ENCODE measurements at places on chromosomes 4 and X. TPM values are rescaled to one million over a fixed set of nuclear protein-coding genes. Genes with fewer than 3 reads are reported as not detected.

DNA sequence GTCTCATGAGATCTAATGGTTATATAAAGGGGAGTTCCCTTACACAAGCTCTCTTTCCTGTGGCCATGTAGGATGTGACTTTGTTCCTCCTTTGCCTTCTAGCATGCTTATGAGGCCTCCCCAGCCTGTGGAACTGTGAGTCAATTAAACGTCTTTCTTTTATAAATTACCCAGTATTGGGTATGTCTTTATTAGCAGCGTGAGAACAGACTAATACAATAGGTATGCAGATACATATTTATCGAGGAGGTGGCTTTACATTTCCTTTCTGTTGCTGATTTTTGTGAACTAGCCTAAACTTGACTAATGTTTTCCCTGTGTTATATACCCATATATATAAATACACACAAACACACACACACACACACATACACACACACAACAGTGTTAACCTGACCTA lies 80.2 kb downstream of the VCX2 start:
- DNase-seq, result no peak

DNA sequence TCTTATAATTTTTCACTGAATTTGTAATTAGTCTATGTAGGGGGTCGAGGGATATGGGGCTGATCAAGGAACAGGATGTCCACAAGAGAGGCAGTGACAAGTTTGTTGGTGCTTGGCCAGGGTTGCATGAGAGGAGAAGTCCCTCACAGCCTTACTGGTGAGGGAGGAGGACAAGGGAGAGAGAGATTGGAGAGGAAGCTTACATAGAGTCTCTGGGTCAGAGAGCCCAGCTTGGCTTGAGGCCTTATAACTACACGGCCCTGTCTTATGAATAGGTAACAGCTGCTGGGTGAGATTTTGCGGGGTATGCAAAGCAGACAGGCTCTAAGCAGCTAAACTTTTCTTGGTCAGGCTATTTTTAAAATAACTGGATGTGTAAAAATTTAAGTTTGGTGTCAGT lies 37.9 kb upstream of the OTUD4 start:
- DNase-seq, result no peak

DNA sequence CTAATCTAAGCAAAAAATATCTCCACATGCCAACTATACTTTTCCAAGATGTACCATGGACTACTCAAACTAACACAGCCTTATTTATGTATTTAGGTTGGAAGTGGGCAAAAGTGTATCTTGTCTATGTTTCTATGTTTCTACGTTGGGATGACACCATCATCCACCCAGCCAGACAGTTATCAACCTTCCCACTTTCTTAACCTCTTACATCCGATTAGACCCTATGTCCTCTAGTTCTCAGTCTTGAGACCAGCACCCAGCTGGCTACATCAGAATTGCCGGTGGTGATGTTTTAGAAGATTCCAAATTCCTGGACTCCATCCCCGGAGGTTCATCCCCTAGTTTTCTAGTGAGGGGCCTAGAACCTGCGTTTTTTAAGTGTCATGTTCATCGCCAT lies 1.0 kb upstream of the AASDH start:
- DNase-seq, result no peak

DNA sequence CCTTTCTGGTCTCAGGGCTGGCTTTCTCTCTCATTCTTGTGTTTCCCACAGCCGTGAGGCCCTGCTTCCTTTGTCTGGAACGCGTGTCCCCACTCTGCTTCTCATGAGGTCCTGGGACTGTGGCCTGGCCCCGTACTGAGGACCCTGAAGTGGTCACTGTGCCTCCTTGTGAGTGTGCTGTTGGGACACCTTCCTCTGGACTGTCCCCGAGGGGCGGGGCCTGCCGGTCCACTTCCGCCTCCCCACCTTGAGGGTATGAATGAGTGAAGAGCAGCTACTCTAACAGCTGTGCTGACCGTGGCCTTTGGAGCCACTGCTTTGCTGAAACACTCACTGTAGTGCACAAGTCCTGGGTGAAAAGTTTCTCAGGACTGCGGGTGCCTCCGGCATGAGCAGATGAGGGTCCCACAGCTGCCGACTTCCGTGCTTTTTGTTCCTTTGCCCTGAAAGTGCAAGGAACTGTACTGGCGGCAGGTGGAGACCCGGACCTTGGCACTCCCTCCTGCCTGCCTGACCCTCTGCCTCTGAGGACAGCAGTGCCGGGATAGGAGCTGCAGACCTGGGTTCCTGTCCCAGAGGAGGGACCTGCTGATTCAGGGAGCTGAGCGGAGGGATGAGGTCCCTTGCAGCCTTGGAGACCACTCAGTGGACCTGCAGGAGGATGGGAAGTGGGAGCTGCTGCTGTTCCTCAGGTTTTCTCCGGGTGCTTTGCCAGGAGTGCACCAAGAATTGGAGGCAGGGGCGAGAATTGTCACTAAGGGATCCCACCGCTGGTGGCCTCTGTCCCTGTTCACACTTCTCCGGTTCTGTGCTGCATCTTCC lies 38.0 kb downstream of the HTT-AS start:
- no peak for DNase-seq

- DNase-seq, result no peak
Measured at GRCh38 chr4:140047017-140047640, 106.9 kb downstream of the MAML3 start.

GRCh38 chr4:111662496-111662895 lies 482.8 kb upstream of the FAM241A start:
- no peak for DNase-seq

DNA sequence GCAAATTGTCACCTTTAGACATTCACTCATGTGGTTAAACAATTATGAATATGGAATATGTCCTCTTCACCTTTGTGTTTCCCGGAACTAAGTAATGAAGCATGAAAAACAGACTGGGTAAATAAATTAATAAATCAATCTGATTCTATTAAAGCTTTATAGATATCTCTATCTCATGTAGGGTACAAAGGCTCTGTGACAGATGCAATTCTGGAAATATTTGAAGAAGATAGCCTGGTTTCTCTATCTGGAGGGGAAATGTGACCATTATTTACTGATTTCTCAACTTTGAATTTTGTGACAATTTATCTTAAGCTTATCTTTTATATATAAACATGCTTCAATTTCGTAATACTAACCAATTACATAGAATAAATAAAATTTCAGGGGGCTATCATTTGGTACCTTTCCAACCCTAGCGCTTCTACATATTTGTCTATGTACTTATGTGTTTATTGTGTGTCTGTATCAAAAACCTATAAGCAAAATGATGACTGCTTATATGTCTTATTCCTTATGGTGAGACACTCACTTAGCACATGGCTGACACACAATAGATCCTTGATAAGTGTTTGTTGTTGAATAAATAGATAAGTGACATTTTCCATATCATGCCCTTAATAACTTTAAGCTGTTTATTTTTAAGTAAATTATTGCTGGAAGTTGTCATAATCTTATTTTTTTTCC lies 9.9 kb downstream of the CTSO start:
- DNase-seq, result no peak

DNA sequence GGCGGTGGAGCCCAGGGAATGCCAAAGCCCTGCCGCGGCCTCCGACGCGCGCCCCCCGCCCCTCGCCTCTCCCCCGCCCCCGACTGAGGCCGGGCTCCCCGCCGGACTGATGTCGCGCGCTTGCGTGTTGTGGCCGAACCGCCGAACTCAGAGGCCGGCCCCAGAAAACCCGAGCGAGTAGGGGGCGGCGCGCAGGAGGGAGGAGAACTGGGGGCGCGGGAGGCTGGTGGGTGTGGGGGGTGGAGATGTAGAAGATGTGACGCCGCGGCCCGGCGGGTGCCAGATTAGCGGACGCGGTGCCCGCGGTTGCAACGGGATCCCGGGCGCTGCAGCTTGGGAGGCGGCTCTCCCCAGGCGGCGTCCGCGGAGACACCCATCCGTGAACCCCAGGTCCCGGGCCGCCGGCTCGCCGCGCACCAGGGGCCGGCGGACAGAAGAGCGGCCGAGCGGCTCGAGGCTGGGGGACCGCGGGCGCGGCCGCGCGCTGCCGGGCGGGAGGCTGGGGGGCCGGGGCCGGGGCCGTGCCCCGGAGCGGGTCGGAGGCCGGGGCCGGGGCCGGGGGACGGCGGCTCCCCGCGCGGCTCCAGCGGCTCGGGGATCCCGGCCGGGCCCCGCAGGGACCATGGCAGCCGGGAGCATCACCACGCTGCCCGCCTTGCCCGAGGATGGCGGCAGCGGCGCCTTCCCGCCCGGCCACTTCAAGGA lies at the start of gene FGF2:
TSS of gene FGF2 (plus strand) at position 279 of the 705 bp plus-strand sequence. CDS start at position 623, 344 bp downstream.
- peak; percentile 38 for DNase-seq

DNA sequence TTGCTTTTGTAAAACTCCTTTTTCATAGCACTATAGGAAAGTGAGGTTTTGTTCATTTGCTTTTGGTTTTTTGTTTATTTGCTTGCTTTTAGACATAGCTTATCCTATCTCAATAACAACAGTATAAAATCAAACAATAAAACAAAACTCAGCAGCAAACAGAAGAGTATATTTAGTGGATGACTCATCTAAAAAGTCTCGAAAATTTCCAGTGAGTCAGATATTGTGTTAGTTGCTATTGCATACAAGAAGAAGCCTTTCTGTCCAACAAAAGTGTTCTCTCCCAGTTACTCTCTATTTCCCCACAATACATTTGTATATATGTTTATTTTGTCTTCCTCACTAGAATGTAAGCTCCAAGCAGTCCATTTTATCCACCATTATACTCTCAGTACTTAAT lies 36.0 kb upstream of the NPNT start:
- DNase-seq, result no peak

DNA sequence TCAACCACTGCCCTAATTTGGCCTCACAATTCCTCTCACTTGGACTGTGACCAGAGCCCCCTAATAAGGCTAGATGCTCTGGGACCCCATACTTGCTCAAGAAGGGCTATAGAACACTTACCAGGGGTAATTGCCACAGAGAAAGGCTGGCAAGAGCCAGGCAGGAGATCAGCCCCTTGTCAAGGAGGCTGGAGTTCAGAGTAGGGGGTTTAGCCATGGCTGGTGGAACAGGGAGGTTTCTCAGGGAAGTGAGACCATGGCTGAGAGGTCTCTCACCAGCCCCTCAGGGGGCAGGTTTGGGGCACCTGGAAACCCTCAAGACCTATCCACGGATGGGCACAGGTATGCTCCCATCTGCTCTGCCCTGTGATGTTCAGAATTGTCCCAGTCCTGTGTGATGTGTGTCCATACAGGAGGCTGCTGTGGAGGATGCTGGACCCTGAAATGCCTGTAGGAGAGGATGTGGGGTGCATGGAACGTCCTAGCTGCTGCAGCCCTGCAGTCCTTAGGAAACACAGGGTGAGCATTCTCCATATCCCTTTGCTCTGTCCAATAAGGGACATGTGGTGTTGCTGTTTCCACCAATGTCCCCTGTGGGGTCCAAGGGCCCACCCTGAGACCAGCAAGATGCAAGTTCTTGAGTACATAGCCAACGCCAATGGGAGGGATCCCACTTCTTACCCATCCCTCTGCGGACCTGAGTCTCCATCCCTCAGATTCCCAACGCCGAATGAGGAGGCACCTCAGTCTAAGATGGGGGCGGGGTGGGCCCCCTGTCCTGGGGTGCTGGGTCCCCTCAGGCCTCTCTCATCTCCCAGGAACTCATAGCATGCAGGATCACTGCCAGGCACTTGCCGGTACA lies 16.4 kb upstream of the HSFX1 start:
- DNase-seq, result no peak

DNA sequence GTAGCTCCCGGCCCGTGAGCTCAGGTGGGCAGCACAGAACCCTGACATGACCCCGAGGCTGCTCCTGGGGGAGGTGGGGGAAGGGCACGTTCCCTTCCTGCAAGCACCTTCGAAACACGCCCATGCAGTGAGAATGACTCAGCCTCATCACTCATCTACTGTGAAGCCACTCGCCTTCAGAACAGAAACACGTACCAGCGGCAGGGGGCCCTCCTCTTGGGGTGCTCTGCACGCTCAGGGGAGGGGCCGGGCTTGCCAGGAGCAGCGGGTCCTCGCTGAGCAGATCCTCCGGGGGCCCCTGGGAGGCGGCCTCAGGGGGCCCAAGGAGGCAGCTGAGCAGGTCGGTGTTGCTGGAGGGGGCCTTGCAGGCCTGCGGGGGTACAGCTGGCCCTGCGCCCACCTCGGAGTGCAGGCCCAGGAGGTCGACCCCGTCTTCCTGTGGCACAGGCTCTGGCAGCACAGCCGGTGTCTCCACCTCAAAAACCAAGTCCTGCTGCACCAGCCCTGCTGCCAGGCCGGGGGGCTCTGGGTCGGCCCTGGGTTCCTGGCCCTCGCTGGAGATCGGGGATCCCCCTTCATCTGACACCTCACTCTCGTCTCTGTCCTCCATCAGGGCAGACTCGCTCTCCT lies 40.9 kb upstream of the CPLX1 start:
- DNase-seq, result peak; percentile 48

GRCh38 chrX:17601441-17602200 lies 135.7 kb upstream of the SCML1 start:
- DNase-seq, result no peak

- no peak for DNase-seq
Measured at GRCh38 chr4:128521156-128521555, 233.5 kb upstream of the PGRMC2 start.

GRCh38 chr4:125169192-125169591 lies 145.6 kb upstream of the FAT4 start:
- DNase-seq, result no peak

- no peak for DNase-seq
Measured at GRCh38 chr4:17889692-17890091, 78.9 kb downstream of the NCAPG start.

- no peak for DNase-seq
Measured at GRCh38 chrX:104195489-104196084, 29.3 kb downstream of the FAM199X start.

GRCh38 chr4:149056615-149057014 lies 614.4 kb upstream of the NR3C2 start:
- no peak for DNase-seq

DNA sequence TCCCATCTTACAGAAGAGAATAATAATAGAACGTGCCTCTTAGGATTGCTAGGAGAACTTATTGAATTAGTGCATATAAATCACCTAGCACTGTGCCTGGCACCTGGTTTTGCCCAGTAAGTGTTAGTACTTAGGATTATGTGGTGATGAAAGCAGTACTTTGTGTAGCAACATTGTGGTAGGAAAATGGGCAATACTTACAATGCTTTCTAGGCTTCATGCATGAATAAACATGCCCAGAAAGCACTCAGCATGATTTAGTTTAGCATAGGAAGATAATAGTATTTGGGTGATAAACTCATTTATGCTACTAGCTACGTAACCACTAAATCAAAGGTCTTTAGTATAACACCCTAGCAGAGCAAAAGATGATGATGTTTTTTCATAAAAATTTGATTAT lies 105.6 kb downstream of the NEUROG2 start:
- no peak for DNase-seq

- DNase-seq, result no peak
Measured at GRCh38 chr4:155403886-155404285, 27.1 kb upstream of the MAP9 start.

TMEM187 gene
- 9.1 TPM for total RNA-seq

GPR82 gene
- total RNA-seq, result 0.19 TPM

MAGEA2B gene
- not detected for total RNA-seq

MSANTD1 gene
- total RNA-seq, result 0.39 TPM

NDST4 gene
- not detected for total RNA-seq

H2BW2 gene
- total RNA-seq, result not detected

CSAG1 gene
- total RNA-seq, result not detected

DGAT2L6 gene
- not detected for total RNA-seq

ADH1B gene
- total RNA-seq, result not detected

Measured in activated CD4-positive, alpha-beta memory T cell treated with anti-CD3 and anti-CD28 coated beads for 36 hours (primary cell).